ENCODE measurements at places on chromosomes 1 and 21. TPM values are rescaled to one million over a fixed set of nuclear protein-coding genes. Genes with fewer than 3 reads are reported as not detected.

The LCK gene
- 2.4 TPM for total RNA-seq

The PEX11B gene
- 22.9 TPM for total RNA-seq

- peak; percentile 89 for DNase-seq
These were observed 295.2 kb downstream of the HLX start for GRCh38 chr1:221174330-221174993.

DNA sequence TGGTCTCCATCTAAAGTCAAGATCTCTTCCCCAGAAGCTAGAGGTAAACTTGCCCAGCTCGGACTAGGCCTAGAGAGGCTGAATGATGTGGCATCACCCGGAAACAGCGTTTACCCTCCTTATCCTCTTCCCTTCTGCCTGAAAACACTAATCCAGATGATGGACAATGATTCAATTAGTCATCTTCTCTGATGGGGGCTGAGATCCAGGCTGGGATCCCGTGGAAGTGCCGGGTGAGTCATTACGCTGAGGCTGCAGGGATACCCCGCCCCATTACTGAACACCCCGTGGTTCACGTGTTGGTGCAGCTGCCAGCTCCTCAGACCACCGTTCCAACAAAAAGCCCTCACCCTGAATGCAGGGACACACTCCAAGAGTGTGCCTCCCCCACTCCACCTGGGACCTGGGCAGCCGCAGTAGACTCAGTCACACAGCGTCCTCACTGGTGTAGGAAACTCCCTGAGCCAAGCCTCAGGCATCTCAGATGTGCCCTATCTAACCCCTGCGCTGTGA is 2.0 kb downstream of the S100A6 start:
- peak; percentile 81 for DNase-seq

DNA sequence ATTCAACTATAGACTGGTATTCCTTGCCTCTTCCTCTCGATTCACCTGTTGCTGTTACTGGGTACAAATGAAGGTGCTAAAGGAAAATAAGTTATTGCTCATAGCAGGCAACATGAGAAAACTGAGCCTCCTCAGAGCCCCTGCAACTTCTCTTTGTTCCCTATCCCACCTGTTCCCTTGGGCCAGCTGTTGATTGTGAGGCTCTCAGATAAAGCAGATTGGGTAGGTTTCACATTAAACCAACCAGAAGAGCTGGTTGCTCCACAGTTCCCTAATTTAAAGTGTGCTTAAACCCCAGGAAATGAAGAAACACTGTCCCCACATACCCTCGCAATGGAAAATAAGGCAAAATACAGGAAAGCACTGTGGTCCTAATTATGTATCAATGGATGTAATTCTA is 4.8 kb downstream of the DEDD start:
- DNase-seq: no peak

DNA sequence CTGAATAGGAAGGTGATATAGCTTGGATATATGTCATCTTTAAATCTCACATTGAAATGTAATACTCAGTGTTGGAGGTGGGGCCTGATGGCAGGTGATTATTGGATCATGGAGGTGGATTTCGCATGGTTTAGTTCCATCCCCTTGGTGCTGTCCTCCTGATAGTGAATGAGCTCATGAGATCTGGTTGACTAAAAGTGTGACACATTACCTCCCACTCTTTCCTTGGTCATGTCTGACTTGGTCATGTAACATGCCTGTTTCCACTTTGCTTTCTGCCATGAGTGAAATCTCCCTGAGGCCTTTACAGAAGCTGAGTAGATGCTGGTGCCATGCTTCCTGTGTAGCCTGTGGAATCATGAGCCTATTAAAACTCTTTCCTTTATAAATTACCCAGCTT is 664.5 kb upstream of the NR5A2 start:
- no peak for DNase-seq

GRCh38 chr1:223429313-223429731 is 36.1 kb downstream of the CCDC185 start:
- no peak for DNase-seq

- no peak for DNase-seq
These were observed 161.8 kb upstream of the PDE4B start for GRCh38 chr1:65630855-65631254.

GRCh38 chr1:238474263-238474662 is 583.5 kb upstream of the ZP4 start:
- DNase-seq: no peak

DNA sequence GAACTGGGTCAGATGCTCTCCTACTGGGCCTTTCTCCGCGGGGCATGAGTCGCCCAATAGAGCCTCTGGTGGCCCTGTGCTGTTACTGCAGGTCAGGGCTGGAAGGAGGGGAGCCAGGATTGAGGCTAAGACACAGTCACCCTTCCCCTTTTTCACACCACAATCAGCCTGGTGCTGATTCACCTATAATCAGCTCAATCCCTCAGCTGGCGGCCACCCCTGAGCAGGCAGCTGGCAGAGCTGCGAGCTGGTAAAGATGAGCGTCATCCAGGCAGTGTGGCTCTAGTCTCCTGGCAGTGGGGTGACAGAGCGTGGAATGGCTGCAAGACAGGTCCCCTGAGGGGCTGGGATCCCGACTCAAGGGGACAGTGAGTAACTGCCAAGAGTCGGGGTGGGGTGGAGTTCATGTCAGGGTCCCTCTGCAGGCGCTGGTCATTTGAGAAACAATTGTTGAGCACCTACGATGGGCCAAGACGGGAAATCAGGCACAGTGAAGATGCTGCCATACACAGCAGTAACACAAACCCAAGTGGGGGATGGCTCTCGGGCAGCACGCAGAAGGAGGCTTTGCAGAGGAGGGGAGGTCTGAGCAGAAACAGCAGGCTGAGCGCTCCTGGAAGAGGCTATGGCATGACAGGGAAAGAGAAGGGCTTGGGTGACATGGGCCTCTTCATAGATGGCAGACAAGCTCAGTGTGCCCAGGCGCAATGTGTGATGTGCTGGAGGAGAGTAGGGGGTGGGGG is 21.8 kb downstream of the ATF3 start:
- DNase-seq: peak; percentile 82

- no peak for DNase-seq
These were observed 130.1 kb downstream of the HMCN1 start for GRCh38 chr1:185864331-185864730.

DNA sequence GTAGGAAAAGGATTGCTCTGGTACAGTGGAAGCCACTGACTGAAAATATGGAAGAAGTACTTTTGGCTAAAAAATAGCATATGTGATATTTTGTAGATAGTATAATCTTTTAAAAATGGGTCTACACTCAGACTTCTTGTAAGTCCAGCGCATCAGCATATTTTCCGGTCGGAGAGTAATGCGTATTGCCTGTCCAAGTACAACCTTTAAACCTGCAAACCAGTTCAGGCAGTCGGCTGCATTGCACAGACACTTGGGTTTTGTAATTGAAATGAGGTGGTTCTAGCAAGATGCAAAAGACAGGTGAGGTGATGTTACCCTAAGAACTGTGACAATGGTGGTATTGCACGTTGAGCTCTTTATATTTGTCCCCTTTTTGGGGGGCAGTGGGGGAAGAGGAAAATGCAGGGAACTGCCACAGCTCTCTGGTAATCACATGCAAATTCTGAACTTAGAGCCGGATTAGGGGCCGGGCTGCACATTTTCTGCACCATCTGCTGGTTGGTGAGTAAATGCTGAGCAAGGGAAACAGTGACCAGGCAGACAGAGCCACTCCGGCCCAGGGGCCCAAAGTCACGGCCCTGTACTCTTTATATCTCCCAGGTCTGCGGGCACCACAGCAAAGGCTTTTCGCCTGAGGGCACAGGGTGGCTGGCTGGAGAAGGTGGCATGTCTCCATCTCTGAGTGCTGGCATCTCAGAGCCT is 2.3 kb downstream of the GPR137B start:
- no peak for DNase-seq

DNA sequence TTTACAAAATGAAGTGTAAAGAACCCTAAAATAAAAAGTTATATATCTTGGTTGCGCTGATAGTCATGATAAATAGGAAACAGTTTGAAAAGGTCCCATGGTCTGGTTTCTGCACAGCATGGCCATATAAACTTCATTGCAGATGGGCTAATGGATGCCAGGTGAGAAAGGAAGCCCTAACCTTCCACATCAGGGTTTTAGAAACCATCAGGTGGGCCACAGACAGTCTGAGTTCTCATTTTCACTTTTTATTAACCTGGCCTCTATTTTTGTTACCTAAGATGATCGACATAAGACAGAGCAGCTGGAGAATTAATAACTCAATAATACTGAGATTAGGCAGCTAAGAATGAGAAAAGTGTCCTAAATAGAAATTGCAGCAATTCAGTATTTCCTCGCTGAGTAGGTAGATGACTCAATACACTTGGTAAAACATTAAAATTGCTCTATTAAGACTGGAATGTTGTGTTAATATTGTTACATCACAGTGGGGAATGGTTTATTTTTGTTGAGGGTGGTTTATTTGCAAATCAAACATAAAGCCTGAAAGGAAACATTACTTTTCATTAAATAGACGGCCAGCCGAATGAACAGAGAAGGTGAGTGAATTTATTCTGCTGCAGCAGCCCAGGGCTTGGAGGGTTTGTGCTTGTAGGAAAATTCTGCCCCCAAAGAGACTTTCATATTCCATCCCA is 21.1 kb downstream of the C1orf21 start:
- no peak for DNase-seq

DNA sequence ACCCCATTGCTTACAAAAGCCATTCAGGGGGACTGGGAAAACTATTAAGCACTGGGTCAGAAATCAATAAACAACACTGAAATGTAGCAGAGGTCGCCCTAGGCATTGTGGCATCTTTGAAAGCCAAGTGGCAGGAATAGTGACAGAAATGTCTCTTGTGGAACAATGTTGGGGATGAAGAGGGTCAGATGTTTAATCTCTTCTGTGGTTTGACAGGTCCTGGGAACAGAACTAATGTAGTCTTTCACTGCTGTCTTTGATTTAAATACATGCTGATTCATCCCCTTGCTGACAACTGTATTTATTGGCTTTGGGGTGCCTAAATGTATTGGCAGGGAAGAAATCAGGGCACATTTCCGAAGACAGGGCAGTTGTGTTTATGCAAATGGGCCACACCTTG is 194.8 kb downstream of the ATG4C start:
- DNase-seq: no peak

Measured in right cardiac atrium (tissue), 5 donors.